ENCODE measurements at places on chromosomes 7 and 10. TPM values are rescaled to one million over a fixed set of nuclear protein-coding genes. Genes with fewer than 3 reads are reported as not detected.

GRCh38 chr10:65952086-65952485 lies 973.8 kb upstream of the LRRTM3 start:
- no peak for DNase-seq

GRCh38 chr10:10869592-10869991 lies 148.1 kb upstream of the CELF2 start:
- DNase-seq, result no peak

GRCh38 chr7:36794689-36795088 lies 70.4 kb upstream of the AOAH start:
- DNase-seq, result no peak

The SUN3 gene
- not detected for total RNA-seq

- no peak for DNase-seq
Measured at GRCh38 chr10:17234431-17234945, 6.4 kb downstream of the VIM start.

DNA sequence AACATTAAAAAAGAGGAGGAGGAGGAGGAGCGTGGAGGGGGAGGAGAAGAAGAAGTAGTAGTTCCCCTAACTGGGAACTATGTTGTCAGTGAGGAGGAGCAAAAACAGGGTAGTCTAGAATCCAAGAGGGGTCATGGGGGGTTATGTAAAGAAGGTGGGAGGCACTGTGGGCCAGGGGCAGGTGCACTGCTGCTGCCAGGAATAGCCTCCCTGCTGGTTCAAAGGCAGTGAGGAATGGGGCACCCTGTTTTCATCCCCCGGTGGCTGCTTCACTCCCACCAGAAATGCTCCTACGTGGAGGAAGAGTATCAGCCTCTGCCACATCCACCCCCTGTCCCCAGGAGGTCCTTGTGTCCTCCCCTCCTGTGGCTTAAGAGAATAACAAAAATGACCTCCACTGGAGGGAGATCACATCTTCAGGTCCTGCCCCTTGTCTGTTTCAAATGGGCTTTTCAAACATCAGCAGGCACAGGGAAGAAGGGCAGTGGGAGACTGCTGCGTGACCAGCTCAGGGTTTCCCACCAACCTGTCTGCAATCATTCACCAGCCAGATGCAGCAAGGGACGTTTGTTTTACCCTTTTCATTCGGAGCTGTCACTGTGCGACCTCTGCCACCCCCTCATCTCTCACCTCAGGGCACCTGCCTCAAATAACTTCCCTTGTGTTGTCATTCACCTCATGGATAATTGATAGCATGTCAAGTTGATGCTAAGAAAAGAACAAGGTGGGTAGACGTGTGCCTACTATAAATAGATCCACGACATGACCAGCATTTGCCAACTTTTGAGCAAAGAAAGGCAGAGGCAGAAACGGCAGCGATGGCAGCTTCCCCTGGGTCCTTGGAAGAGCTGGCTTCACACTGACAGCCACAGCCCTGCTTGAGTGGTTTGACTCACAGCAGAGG lies 92.6 kb downstream of the DGKI start:
- no peak for DNase-seq

DNA sequence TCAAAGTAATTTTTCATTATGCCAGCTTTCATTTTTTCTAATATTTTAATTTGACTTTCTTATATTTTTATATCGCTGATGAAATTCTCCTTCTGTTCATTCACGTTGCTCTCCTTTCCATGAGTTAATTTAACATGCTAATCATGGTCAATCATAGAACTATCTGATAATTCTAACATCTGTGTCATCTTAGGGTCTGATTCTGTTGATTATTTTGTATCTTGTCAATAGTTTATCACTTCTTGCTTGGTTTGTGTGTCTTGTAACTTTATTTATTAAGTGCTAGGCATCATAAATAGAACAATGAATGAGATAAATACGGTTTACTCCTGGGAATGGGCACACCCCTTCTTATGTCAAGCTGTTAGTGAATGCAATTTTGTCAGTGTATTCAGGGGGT lies 11.0 kb downstream of the TCERG1L start:
- no peak for DNase-seq

GRCh38 chr7:50397320-50397970 lies 52.7 kb downstream of the FIGNL1 start:
- DNase-seq, result no peak

The STK31 gene
- total RNA-seq, result 0.20 TPM

DNA sequence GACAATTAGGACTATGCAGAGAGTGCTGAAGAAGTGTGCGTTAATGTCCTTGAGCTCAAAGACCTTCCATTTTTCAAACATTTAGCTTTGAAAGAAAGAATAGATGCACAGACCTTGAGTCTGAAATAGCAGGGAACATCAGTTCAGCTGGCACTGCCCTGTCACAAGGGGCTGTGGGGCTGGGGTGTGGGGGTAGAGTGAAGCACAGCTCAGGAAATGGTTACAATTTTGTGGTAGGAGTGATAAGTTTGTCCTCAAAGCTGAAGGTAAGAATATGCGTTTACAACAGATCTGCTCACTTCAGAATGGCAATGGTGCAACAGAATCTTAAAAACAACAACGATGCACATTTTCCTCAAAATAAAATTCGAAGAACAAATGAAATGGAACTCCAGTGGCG lies 33.6 kb downstream of the SMKR1 start:
- no peak for DNase-seq

GRCh38 chr7:8785081-8785480 lies 351.7 kb downstream of the NXPH1 start:
- no peak for DNase-seq

The SPDYE11 gene
- total RNA-seq, result 0.10 TPM

- DNase-seq, result peak; percentile 16
Measured at GRCh38 chr10:13074563-13075451, 25.2 kb upstream of the OPTN start.

- DNase-seq, result no peak
Measured at GRCh38 chr7:40701836-40702551, 567.2 kb downstream of the SUGCT start.

Measured in skin of body (tissue), 3 donors.